ENCODE measurements at places on chromosomes 4 and X.

- no peak for DNase-seq
Observed at GRCh38 chrX:145865082-145865481, 47.5 kb downstream of the SLITRK2 start.

GRCh38 chr4:102089850-102090621 is 255.2 kb downstream of the SLC39A8 start:
- no peak for DNase-seq

DNA sequence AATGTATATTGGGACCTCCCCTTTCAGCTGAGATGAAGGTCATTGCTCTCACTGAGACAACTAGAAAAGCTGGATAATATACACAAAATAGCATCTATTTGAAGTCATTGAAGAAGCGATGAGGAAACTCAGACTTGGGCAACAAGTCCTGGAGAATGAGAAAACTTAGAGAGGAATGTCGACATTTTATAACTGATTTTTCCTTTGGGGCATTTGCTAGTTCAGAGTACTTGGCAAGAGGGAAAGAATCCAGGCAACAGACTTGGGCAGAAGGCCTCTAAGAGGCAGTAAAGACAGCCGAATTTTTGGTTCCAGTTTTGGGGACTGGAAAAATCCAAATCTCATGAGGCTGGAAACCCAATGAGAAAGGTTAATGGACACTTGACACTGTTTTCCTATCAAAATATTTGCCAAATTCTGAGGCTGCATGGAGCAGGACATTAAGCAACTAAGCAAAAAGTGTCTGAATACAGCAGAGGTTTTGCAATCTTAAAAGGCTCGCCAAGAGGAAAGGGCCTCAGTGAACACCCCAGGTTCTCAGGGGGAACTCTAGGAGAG is 21.0 kb upstream of the ANXA5 start:
- DNase-seq: no peak

DNA sequence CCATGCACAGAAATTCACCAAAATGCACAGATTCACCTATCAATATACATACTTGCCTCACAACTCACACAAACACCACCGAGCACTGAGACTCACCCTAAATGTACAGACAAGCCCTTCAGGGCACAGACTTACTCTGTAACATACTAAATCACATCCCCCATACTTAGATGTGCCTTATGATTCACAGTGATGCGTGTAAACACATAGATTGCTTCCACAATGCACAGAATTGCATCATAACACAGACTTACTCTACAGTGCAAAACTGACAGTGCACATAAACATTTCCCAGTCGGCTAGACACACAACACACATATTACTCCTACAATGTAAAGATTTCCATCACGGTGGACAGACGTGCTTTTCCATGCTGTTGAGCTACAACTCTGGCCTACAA is 6.2 kb downstream of the LINC00632 start:
- DNase-seq: no peak
